Frontal cortex (tissue), 4 donors: ENCODE measurements at places on chromosomes 6 and 20. TPM values are rescaled to one million over a fixed set of nuclear protein-coding genes. Genes with fewer than 3 reads are reported as not detected.

GRCh38 chr6:148799647-148800046 is 52.8 kb downstream of the UST start:
- no peak for DNase-seq

DNA sequence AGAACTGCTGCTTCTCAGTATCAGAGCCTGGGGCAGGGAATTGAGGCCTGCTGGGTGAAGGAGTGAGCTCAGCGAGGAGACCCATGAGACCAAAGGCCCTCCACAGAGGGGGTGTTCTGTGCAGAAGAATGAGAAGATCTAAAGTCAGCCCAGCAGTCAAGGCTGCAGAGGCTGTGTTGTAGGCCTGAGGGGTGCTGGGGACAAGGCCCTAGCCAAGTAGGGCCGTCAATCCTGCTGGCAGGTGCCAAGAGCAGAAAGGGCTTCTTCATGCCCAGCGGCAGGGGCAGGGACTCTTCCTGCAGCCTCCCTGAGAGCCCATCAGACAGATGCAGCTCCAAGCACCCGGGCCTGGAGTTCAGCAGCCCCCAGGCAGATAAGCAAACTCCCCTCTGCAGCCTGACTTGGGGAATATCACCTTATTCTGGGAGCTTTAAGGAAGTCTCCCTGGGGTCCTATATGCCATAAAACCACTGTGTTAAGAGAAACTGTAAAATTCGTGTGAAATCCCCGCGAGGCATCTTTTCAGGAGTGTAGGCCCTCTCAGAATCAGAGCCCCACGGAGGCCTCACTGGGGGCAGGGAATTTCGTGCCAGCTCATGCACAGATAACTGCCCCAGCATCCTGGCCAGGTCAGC is 9.0 kb downstream of the CCDC167 start:
- DNase-seq, result no peak

DNA sequence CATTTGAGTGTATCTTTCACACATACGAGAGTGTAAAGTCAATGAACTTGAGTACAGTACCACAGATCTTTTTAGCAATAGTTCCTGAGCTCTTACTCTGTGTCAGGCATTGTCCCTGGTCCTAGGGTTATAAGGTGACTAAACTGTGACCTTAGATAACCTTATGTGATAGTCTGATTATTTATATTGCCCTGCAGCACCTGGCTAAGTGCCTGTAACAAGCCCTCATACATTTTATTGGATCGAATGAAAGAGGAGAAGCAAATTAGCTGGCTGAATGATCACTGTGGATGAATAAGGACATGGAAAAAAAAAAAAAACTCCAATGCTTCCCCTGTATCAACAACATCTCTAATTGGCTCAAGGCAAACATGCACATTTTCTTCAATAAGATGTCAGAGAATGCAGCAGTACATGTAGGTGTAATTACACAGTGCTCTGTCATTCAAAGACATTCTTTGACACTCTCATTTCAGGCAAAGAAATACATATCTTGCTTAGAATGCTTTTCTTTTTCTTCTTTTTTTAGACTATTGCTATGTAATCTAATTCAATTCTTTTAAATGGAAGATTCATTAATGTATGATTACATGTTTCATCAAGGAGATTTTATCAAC is 153.4 kb downstream of the PHACTR1 start:
- DNase-seq, result no peak

DNA sequence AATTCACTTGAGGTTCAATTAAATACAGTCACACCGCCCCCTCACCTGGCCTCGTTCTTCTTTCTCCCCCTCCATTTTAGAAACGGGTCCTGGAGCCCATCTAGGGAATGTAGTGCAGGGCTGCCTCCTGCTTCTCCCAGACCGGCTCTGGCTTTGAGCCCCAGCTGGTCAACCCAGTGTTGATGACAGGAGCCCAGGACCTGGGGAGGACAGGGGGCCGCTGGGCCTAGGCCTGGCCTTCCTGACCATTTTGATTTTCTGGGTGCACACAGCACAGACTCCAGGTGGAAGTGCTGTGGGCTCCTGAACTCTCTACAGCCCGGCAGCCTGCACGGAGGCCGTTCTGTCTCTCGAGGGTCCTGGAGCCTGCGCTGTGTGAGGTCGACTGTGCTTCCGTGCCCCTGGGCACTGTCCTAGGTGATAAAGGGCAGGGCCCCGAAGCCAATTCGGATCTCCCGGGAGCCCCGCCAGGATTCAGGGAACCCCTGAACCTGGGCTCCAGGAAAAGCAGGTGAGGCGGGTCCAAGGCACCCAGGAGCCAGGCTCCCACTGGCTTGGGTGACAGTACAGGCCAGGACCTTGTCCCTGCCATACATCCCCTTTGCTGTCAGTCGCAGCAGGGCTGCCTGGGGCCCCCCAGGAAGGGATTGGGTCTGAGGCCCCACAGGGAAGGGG is 23.3 kb downstream of the NPEPL1 start:
- peak; percentile 7 for DNase-seq

DNA sequence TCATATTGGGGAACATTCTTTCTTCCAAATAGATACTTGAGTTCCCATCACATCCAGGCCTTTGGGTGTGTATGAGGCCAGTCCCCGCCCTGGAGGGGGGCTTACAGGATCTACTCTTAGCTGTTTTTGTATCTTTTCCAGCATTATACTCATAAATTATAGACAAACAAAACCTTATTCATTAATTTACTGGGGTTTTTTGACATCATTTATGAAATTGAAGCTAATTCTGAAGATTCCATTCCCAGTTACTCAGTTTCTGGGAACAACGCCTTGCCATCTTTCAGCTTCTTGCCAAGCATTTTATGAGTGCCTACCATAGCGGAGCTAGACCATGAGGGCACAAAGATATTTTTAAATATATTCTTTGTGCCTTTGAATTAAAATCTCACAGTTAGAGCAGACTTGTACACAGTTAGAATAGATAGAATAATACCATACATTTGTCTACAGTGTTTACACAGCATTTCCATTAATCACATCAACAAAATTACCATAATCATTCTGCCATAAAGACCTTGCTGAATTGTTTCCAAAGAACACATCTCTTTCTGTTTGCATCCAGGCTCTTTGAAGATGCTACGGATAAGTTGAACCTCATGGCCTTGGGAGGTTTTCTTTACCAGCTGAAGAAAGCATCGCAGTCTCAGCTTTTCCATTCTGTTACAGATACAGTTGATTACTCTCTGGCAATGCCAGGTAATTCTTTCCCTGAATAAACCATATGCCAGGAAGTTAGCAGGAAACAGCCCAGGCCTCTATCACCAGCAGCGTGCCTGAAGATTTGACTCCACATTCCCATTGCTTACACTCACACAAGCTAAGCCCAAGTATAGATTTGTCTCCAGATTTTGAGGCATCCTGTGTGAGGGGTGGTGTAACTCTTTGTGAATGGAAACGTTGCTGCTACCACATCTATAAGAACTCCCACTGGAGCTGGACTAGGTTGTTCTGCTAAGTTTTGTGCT is 75.4 kb upstream of the PBOV1 start:
- DNase-seq, result no peak

DNA sequence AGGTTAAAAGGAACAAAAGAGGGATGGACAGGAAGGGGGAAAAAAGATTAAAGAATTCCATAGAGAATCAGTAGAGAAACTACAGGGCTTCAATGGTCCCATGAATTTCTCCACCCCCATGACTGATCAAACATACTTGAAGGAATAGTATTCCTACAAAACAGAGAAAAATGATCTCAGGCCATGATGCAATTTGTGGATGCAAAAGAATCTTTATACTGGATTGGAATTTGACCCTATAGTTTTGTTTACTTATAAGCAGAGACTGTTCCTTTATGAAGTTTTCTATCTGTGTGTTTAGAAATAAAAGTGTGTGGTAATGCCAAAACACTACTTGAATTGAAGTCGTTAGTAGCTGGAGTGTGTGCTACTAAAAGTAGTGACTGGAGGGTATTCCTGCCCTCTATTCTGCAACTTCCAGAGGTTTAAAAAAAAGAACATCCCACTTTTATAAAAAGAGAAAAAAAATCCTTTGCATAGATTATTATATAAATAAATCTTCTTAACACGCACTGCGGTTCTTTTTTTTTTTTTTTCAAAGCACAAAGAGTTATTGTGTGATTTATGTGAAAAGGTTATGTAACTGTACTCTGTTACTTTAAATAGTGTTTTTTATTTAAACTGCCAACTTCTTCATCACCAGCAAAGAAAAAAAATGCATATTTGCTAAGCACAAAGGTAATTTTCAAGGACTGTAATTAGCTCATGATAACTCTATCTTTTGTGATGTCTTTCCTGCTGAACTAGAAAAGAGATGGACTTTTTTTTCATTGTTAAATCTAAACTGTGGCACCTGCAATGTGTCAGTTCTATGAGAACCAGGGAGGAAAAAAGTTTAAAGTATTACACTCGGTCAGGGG is 214.5 kb upstream of the CITED2 start:
- no peak for DNase-seq

DNA sequence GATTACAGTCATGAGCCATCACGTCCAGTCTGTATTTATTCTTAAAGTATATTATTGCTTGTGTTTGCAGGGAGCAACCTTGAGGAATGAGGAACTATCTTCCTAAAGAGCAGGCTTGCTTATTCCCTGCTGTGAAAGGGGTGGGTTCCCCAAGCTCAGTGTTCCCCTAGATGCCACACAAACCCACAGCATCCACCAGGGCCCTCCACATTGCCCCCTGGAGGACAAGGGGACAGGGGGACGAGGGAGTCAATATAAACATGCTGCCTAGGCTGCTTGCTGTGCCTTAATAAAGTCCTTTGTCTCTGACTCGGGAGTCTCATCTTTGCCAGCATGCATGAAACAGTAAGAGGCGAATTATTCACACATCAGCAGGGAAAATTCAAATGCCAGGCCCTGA is 8.0 kb upstream of the IDH3B start:
- no peak for DNase-seq

DNA sequence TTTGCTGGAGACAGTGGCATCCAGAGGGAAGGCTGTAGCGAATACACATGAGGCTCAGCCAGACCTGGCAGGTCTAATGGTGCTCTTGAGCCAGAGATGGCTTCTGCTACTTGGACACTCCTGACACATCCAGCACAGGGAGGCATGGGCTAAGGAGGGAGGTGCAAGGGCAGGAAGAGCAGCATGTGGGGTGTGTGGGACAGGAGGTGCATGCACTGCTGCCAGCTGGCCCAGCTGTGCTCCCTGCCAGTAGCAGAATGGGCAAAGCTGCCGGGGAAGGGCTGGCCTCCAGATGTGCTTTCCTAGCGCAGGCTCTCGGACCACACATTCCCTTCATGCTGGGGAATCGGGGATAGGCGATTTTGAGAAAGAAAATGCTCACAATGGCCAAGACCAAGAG is 309.2 kb downstream of the CDC5L start:
- DNase-seq, result no peak

DNA sequence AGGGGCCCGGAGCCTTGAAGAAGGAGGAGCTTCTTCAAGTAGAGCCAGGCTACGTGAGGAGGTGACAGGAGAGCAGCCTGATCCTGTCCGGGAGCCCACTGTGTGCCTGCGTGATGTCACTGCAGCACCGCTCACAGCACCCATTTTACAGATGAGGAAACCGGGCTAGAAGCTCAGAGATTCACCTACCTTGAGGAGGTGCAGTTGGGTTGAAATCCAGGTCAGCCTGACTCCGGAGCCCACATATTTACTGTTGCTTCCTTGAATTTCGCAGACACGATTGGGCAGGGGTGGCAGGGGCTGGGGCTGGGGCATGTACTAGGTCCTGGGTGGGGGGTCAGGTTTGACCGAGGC is 12.5 kb downstream of the VSTM2L start:
- no peak for DNase-seq

Gene LRRC73
- total RNA-seq, result 2.9 TPM

GRCh38 chr20:57342829-57343228 is 8.2 kb upstream of the RAE1 start:
- DNase-seq, result no peak

- DNase-seq, result no peak
Measured at GRCh38 chr6:27052731-27053082, 194.8 kb upstream of the PRSS16 start.

- DNase-seq, result no peak
Measured at GRCh38 chr6:113432521-113433334, 424.4 kb upstream of the MARCKS start.

DNA sequence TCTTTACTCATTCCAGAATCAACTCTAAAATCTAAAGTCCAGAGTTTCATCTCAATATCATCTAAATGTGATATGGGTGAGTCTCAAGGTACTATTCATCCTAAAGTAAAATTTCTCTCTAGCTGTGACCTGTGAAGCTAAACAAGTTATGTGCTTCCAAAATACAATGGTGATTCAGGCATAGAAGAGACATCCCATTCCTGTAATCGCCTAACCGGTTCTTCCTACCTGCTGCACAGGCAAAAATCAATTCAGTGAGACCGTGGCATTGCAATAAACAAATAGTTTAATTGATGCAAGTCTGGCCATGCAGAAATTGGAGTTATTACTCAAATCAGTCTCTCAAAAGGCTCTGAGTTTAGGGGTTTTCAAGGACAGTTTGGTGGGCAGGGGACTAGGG is 232.8 kb downstream of the UBE3D start:
- no peak for DNase-seq

- peak; percentile 47 for DNase-seq
Measured at GRCh38 chr6:144008120-144008811, at the start of gene PLAGL1. Gene PLAGL1 (minus strand): TSS chr6:144008259. CDS start chr6:143948136, 60,123 bp downstream.

- peak; percentile 22 for DNase-seq
Measured at GRCh38 chr6:136791296-136792094, 782 bp downstream of the MAP3K5 start.

GRCh38 chr6:115947966-115948541 is 112.6 kb downstream of the FRK start:
- DNase-seq, result no peak

DNA sequence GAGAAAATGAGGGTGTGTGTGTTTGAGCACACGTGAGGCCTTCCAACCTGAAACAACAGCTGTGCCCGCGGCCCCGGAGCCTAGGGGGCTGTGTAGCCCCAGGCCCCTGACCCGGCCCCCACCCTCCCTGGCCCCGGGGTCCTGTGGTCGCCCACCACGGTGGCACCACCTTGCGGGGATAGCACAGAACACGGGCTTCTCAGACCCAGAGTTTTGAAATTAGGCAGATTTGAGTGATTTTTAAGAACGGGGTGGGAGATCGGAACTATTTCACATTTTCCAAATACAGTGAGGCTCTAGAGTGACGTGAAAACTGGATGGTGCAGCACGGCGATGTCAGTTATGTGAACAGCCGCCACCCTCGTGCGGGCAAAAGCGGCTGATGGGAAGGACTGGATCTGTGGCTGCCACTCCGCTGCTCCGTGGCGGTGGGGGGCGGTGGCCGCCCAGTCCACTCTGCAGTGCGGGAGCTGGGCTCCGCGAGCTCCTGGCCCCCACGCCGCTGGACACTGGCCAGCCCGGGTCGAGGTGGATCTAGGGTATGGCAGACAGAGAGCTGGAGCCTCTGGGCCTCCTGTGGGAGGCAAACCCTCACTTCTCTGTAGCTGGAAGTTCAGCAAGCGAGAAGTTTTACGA is 17.3 kb upstream of the BHLHE23 start:
- no peak for DNase-seq

DNA sequence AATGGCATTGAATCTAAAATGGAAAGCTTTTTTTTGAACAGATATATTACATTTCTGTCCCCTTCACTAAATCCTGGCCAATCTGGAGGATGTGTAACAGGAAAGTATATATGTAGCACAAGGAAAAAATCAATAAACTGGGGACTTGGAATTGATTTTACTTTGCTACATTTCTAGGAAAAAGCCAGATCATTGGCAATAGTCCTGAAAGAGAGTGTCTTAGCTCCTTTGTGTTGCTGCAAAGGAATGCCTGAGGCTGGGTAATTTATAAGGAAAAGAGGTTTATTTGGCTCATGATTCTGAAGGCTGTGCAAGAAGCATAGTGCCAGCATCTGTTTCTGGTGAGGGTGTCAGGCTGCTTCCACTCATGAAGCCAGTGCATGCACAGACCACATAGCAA is 574.9 kb downstream of the HTR1B start:
- DNase-seq, result no peak
